ENCODE measurements at places on chromosomes 12 and 14.

GRCh38 chr14:89465876-89466275, 48.8 kb upstream of the FOXN3 start:
- no peak for DNase-seq

DNA sequence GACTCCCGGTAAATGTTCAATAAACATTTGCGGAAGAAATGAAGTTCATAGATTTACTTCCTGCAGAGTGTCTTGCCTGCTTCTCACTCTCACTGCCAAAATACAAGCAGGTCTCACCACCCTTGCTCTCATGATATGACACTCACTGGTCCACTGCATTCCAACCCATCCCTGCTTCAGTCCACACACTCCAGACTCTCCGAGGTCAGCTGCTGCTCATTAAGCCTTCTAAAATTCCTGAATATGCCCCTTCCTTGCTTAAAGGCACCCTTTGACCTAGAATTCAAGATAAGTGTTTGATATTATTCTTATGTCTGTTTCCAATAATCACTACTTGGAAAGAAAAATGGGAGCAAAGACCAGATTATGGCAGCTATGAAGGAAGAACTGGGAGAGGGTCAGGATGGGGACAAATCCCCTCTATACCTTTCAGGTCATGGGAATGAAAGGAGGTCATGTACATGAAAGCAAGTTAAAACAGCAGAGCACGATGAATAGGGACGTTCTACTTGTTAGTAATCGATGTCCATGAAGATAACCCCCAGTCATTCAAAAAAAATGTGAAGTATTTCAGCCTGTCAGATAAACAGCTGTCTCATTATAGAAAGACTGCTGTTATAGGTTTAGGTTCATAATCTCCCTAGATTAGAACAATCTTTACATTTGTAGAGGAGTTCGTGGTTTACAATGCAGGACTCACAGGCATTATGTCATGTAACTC, 10.5 kb upstream of the NID2 start:
- DNase-seq = no peak

GRCh38 chr14:105940534-105941225, 414.3 kb downstream of the TMEM121 start:
- DNase-seq = no peak

DNA sequence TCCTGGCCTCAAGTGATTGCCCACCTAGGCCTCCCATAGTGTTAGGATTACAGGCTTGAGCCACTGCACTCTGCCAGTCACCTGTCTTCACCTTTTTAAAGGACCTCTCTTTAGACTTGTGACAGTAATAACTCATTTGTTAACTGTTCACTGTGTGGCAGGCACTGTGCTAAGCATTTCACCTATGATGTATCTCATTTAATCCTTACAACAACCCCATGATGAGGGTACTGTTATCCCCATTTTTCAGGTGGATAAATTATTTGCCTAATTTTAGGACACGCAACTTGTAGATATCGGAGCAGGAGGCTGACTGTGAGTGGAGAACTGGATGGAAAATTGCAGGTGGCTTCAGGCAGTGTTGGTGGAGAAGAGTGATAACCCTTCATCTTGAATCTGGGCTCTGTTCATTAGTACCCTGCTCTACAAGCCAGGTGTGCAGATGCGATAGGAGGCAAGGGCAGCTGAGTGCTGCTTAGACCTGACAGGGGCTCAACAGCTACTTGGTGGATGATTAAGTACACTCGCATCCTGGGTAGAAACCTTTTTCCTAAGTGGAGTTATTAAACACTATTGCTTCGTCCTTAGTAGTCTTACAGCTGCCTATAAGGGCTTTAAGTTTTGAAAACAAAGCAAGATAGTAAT, 2.7 kb downstream of the TCTN1 start:
- no peak for DNase-seq

GRCh38 chr14:105126981-105127329, 41.6 kb downstream of the JAG2 start:
- DNase-seq = no peak

DNA sequence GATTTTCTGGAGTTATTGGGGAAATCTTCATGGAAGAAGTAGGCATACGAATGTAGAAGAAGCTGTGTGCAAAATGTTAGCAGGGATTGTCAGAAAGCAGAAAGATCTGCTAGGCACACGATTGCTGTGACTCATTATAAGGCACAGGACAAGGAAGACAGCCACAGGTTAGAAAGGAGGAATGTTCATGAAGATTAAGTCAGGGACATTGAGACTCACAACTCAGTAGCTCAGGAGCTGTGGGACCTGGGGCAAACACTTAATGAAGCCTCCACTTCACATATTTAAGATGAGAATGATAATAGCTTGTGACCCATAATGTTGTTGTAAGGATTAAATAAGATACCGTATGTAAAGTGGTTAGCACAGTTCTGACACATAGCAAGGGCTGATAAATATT, 26.6 kb upstream of the RTRAF start:
- no peak for DNase-seq

- DNase-seq = no peak
Measured at GRCh38 chr12:57112492-57113294, 1.5 kb upstream of the STAT6 start.

GRCh38 chr12:49623142-49623904, at the start of gene PRPF40B:
PRPF40B (plus strand) TSS chr12:49623561; CDS start chr12:49623591, 30 bp downstream.
- DNase-seq = peak; percentile 85

DNA sequence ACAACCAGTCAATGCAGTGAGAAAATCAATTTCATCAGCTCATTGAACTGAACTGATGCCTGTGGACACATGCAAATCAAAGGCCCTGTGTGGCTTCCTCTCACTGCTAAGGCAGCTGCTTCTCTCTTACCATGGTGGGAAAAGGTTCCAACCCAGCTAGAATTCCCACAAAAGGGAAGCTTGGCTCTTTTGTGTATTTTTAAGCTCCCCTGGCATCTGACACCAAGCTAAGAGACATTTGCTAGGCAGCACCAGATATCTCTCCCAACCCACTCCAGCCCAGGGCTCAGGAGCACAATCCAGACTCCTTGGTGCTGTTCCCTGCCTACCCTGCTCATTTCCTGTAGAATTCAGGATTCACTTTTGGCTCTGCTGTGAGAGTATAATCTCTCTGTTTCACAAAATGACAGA, 129.6 kb downstream of the GXYLT1 start:
- no peak for DNase-seq

DNA sequence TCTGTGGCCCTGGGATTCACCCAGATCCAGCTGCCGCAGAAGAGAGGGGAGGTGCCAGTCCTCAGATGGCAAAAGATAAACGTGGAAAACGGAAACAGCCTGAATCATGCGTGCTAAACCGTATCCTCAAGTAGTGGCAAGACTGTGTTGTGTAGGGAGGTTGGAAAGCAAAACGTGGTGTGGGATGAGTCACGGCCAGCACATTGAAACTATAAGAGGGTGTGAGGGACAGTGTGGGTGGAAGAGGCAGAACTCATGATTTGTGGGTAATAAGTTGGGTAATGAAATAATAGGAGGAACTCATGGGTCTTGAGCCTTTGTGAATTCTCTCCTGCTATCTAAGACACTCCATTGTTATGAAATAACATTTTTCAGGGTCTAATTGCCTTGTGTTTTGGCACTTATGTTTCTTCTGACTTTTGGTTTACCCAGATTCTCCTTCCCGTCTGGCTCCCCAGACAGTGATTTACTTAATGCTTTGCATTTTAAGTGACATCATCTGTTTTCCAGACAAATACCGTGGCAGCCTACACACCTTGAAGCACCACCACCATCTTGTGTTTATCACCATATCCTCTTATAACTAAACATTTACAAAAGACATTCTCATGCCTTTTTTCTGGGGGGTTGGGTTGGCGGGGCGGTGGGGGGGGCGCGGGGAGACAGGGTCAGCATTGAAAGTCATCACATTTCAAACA, 62.3 kb upstream of the PTCSC3 start:
- peak; percentile 11 for DNase-seq

DNA sequence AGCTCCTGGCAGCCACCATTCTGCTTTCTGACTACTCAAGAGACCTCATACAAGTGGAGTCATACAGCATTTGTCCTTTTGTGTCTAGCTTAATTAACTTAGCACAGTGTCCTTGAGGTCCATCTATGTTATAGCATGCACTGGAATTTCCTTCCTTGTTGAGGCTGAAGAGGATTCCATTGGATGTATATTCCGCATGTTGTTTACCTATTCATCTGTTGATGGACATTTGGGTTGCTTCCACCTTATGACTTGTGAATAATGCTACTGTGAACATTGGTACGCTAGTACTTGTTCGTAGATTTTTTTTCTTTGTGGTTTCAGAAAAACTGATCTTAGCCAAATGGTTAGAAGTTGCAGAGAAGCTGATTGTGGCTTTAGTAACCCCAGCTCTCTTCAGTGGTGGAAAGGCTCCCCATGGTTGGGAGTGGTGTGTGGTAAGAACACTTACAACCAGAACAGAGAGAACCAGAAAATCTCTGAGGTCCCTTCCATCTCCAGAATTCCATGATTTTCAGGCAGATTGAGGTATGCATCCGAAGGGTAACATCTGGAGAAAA, 118.4 kb downstream of the SAMD4A start:
- DNase-seq = no peak

DNA sequence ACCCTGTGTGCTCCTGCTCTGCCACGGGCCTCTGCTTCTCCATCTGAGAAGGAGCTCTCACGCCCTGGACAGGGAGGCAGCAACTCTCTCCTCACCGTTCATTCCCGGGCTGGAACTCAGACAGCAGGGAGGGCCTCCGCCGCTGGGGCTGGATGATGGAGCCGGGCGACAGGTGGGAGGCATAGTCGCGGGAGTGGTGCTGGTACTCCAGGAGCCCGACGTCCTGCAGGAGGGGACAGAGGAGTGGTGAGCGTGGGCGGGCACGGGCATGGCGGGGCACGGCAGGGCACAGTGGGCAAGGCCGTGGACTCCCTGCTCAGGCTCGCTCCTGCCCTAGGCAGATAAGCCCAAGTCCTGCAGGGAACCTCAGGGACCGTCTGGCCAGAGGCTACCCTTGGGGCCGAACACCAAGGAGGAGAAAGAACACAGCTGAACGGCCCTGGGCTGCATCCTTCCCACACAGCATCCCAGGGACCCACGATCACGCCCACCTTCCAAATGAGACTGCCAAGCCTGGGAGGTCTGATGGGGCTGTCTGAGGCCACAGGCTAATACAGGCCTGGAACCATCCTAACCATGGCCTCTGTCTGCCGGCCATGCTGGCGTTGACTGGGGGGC, 81.0 kb downstream of the NCOR2 start:
- DNase-seq = no peak

- DNase-seq = peak; percentile 36
Measured at GRCh38 chr12:53427905-53428594, 4.4 kb downstream of the AMHR2 start.

GRCh38 chr14:81169711-81170103, 51.1 kb downstream of the GTF2A1 start:
- peak; percentile 20 for DNase-seq

DNA sequence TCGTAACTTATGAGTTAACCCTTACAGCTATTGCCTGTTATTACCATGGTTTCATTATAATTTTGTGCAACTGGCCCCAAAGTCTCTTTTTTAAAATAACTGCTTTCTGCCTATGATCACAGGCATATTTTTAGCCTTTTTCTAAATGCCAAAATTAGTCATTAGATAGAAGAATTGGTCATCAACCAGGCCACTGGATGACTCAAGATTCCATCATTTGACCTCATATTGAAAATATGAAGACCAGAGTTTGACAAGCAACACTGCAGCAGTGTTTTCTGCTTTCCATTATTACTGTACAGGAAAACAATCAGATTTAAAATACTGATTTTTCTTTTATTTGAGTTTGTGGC, 54.7 kb upstream of the OTOGL start:
- no peak for DNase-seq

DNA sequence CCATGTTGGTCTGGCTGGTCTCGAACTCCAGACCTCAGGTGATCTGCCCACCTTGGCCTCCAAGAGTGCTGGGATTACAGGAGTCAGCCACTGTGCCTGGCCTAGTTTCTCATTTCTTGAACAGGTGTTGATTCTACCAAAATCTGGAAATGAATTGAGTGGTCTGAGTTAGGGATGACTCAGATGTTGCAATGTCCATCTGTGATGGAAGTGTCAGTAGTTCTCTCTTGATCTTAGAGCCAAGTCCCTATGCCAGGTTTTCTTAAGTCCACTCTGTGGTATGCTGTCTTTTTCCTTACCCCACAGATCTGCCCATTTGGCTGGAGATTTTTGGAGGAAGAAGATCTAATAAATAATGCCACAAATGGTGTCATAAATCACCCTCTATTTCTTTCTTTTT, 12.6 kb downstream of the SNAPC1 start:
- DNase-seq = no peak

DNA sequence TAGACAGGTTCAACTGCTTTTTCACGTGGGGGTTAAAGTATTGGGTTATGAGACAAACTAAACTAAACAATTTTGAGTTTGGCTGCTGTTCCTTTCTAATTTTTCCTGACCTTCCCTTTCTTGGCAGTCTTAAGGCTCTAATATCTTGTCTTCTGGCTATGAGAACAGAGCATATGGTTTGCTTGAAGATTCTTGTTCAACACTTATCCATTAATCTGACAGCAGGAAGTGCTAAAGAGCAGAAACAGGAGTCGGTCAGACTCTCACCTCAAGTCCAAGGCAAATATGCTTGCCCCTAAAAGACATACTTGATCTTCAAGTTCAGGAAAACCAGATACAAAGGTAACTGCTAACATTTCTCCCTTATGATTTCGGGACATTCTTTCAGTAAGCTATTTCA, 52.6 kb upstream of the KCNJ8 start:
- DNase-seq = no peak

DNA sequence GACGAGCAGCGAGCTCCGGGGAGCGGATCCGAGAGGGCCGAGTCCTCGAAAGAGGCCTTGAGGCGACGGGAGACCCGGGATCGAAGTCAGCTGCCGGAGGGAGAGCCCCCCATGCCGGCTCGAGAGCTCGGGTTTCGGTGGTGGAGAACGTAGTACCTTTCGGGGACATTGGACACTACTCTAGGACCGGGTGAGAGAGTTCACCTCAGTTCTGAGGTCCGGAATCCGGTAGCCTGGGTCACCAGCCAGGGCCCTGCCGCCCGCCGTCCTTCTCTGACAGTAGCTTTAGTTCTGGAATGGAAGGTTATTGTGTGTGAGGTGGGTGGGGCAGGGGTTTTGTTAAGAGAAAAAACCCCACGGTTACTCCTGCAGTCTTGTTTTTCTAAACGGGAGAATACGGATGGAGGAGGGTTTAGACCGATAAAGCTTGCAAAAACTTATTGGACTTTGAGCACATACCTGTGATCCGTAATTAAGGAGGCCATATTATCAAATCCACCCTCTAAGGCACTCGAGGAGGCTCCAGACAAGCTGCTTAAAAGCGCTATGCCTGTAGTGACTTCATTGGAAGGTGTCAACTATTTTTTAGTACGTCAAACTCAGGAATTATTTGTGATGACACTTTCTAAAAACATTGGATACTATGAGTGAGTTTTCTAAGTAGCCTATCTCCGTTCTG, 765 bp downstream of the SCYL2 start:
- peak; percentile 20 for DNase-seq

Data from stimulated activated CD4-positive, alpha-beta T cell treated with anti-CD3 and anti-CD28 coated beads, Interleukin-2, amount 100 ng/mL, for 24 hours (primary cell).